ENCODE measurements at places on chromosomes 11 and 22. TPM values are rescaled to one million over a fixed set of nuclear protein-coding genes. Genes with fewer than 3 reads are reported as not detected.

The OR52I1 gene
- total RNA-seq, result not detected

The LDHAL6A gene
- not detected for total RNA-seq

The TEX54 gene
- not detected for total RNA-seq

The DNAL4 gene
- total RNA-seq, result 10.7 TPM

The PATE1 gene
- total RNA-seq, result not detected

The MMP27 gene
- total RNA-seq, result not detected

The BSX gene
- total RNA-seq, result not detected

The AASDHPPT gene
- total RNA-seq, result 127 TPM

The IGLL1 gene
- not detected for total RNA-seq
